Renal cortical epithelial cell (primary cell): ENCODE measurements at places on chromosomes 1 and 21. TPM values are rescaled to one million over a fixed set of nuclear protein-coding genes. Genes with fewer than 3 reads are reported as not detected.
A peak's percentile ranks its signal among the peaks of the same experiment; 100 is the strongest.

The KISS1 gene
- 0.52 TPM in 1 of 2 replicates, not detected in the other for total RNA-seq

DNA sequence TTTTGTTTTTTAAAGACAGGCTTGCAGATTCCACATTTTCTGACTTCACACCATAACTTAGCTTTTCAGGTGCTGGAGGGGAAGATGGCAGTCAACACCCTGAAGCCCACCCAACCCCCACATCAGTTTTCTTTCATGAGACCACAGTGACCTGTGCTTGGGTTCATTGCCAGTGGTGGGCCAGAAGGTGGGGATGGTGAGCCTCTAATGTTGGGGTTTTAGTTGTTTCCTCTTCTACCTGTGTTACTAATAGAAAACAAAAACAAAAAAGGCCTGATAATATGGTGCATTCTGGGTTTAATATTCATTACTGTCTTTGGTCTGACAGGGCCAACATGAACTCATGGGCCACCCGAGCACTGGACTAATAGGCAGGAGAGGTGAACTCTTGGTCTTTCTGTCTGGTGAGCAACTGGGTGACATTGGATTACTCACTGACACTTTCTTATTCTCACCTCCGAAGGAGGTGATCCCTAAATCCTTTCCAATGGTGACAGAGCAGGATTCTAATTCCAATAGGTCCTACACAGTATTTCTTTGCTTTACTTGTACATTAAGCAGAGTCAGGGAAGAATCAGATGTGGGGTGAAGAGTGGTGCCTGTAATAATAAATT, 132.8 kb downstream of the CLIC6 start:
- peak; percentile 33 for DNase-seq

The PADI1 gene
- total RNA-seq = 1.5 and 26.0 TPM in 2 replicates

The OXCT2 gene
- total RNA-seq = 0.65 and 8.7 TPM in 2 replicates

DNA sequence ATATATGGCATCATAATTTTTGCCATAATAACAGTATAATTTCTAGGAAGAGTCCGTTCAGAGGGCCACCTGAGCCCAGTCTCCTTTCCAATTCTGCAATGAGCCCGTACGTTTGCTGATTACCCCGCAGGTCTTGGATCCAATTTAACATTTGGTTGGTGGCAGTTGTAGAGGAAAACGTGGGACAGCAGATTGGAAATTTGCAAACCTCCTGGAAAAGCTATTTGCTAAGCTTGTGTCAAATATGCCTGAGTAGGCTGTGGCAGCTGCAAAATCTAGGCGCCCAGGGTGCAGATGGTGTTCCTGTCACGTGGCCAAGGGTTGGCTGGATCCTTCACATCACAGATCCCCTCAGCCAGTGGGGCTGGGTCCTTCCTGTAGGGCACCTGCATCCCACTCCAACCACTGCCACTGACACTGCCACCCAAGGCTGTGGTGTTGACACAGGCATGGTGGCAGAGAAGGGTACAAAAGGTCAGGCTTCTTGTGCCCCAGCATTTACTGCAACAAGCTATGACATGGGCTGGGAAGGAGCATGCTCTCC, 174.8 kb upstream of the SYT6 start:
- DNase-seq = no peak

- peak; percentile 46 for DNase-seq
Measured at GRCh38 chr1:180533266-180533987, 25.3 kb upstream of the OVAAL start.

- no peak for DNase-seq
Measured at GRCh38 chr1:19081218-19081893, 124.9 kb upstream of the IFFO2 start.

The FHL3 gene
- 3.0 and 22.3 TPM in 2 replicates for total RNA-seq

The SPOCD1 gene
- total RNA-seq = 5.0 and 8.0 TPM in 2 replicates

The BRINP3 gene
- 0.10 TPM in 1 of 2 replicates, not detected in the other for total RNA-seq

The VHLL gene
- total RNA-seq = not detected in 2 replicates

DNA sequence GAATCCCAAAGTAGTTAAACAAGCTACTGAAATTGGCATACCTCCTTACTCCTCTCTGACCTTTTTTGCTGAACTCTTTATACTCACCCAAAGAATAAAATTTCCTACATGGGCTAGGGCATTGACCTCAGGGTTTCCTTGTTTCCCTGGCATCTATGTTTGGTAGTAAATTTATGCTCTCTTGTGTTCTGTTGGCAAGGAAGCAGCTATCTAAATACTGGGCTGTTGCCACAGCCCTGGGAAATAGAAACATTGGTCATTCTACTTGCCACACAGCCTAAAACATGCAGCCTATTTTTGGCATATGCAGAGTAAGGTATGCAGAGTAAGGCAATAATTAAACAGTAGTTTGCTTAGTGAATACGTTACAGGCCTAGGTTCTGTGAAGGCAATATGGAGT, 351.4 kb downstream of the HLX start:
- DNase-seq = peak; percentile 96
